ENCODE measurements at places on chromosomes 16 and 17. TPM values are rescaled to one million over a fixed set of nuclear protein-coding genes. Genes with fewer than 3 reads are reported as not detected.

Gene SPN
- total RNA-seq, result not detected

DNA sequence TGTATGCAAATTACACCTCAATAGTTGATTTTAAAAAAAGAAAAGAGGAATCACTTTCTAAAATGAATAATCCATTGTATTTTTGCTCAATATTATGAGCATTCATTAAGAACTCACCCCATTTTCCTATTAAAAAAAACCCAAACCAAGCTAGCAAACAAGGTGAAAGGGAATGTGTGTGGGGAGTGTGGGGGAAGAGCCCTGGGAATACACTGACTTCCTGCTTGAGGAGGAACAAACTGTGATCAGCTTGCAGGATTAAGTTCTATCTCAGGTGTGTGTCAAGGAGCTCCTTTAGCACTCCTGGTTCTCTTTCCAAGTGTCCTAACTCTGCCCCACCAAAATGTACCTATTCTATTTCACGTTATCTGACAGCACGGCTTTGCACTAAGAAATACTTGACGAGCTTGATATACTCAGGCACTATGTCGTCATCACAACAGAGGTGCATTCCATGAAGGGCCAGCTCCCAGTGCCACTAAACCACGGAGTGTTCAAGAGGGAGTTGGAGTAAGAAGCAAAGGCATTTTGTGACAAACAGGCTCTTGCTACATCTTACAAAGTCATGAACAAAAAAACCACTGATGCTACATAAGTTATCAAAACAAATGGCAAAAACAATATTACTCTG, 73.2 kb downstream of the MYH10 start:
- no peaks in the 10 kb centered on the region for H3K27me3 ChIP-seq
- DNase-seq, result no peak
- no peak overlapping the region for H3K27ac ChIP-seq
- H3K4me3 ChIP-seq, result no peak overlapping the region
- no peaks in the 10 kb centered on the region for H3K4me1 ChIP-seq

Gene CIBAR2
- not detected for total RNA-seq

GRCh38 chr17:31688701-31689100, 170.3 kb downstream of the COPRS start:
- no peak overlapping the region for H3K4me3 ChIP-seq
- H3K36me3 ChIP-seq, result no peaks in the 10 kb centered on the region
- H3K4me1 ChIP-seq, result no peaks in the 10 kb centered on the region
- H3K27ac ChIP-seq, result no peak overlapping the region
- no peak for DNase-seq

GRCh38 chr16:68126395-68126794, 41.2 kb downstream of the NFATC3 start:
- no peak overlapping the region for H3K27ac ChIP-seq
- peaks cover 5% of the 10 kb centered on the region for H3K36me3 ChIP-seq
- H3K4me3 ChIP-seq, result no peak overlapping the region
- H3K4me1 ChIP-seq, result no peaks in the 10 kb centered on the region
- H3K27me3 ChIP-seq, result no peaks in the 10 kb centered on the region

DNA sequence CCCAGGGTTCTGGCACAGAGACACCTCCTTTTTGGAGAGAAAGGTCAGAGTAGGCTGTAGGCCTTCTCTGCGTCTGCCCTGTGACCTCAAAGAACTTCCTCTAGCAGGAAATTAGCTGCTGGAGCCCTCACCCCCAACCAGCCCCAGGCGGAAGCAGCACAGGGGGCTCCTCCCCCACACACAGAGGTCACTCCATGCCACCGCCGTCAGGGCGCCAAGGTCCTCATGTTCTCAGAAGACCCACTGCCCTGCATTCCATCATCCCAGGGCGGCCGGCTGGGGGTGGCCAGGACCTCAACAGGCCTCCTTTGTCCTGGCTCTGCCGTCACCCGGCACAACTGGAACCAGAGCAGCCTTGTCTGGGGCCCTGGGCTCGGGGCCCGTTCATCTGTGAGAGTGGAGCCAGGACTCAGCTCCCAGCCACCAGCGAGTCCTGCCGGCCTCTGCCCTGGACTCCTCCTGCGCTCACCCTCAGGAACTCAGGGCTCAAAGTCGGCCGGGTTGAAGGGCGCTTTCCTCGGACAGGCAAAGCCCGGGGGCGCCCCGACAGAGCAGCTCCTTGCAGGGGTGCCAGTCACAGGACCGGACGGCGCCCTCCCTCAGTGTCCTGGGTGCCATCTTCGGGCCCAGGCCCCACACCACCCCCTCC, 1.2 kb downstream of the TMC6 start:
- H3K4me1 ChIP-seq, result peaks cover 24% of the 10 kb centered on the region
- DNase-seq, result peak; percentile 61
- peak overlapping the region; percentile 58 for H3K27ac ChIP-seq
- no peaks in the 10 kb centered on the region for H3K27me3 ChIP-seq

Gene LIMD2
- total RNA-seq, result 8.0 TPM

DNA sequence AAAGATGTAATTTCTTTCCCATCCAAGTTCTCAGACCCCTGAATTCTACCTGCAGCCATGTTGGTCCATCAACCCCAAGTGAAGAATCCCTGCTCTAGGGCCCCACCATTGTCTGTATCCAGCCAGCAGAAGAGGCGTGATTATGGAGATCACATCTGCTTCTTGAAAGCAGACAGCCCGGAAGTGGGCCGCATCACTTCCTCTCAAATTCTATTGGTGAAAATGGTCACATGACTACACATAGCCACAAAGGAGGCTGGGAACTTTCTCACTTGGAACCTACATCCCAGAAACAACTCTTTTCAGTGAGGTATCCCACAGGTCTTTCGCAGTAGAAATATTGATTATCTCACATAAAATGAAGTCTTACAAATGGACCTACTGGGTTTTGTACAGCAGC, 40.1 kb downstream of the IL4R start:
- H3K27me3 ChIP-seq, result no peaks in the 10 kb centered on the region
- H3K36me3 ChIP-seq, result peaks cover 64% of the 10 kb centered on the region
- no peaks in the 10 kb centered on the region for H3K4me1 ChIP-seq
- no peak for DNase-seq
- H3K27ac ChIP-seq, result peak overlapping the region; percentile 41
- no peak overlapping the region for H3K4me3 ChIP-seq

- H3K4me3 ChIP-seq, result no peak overlapping the region
- no peak for DNase-seq
- H3K27ac ChIP-seq, result no peak overlapping the region
Observed at GRCh38 chr16:89355686-89356085, 134.7 kb downstream of the ANKRD11 start.

DNA sequence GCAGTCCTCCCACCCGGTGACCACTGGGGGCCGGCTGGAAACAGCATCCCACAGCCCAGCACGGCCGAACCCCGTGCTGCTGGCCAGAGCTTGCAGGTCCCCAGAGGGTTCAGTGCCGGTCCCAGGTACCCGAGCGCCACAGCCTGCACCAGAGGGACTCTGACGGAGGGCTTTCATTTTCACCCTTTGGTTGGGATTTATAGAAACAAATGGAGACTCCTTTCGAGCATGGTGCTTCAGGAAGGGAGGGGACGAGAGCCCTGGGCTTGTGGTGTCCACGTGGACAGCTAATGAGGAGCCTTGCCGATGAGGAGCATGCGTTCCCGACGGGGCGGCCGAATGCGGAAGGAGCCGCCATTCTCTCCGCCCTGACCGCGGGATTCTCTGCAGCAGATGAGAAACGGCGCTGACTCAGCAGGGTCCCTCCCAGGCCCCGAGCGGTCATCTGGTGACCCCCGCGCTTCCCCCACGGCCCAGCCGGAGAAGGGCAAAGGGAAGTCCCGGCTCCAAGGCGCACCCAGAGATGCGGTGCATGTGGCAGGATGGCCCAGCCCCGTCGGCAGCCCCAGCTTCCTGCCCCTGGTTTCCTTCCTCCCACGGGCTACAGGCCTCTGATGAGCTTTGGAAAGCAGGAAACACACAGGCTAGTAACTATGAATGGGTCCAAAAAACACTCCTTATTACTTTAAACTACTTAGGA, 9.8 kb downstream of the SLC38A10 start:
- H3K4me3 ChIP-seq, result no peak overlapping the region
- peaks cover 33% of the 10 kb centered on the region for H3K36me3 ChIP-seq
- H3K27ac ChIP-seq, result no peak overlapping the region
- no peaks in the 10 kb centered on the region for H3K27me3 ChIP-seq

- peaks cover 20% of the 10 kb centered on the region for H3K27me3 ChIP-seq
- H3K4me3 ChIP-seq, result no peak overlapping the region
- no peak for DNase-seq
- no peaks in the 10 kb centered on the region for H3K4me1 ChIP-seq
- no peaks in the 10 kb centered on the region for H3K36me3 ChIP-seq
- H3K27ac ChIP-seq, result no peak overlapping the region
Observed at GRCh38 chr17:74452841-74453661, 13.4 kb upstream of the CD300A start.

DNA sequence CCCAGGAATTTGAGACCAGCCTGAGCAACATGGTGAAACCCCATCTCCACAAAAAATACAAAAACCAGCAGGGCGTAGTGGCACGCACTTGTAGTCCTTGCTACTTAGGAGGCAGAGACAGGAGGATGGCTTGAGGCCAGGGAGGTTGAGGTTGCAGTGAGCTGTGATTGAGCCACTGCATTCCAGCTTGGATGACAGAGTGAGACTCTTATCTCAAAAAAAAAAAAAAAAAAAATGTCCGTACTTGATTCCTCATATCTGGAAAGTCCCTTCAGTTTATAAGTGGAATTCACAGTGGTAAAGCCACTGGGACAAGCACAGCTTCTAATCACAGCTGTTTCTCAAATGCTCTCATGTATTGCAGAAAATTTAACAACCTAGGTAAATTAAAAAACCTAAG, 78.6 kb upstream of the CREBBP start:
- DNase-seq, result peak; percentile 45
- peaks cover 8% of the 10 kb centered on the region for H3K4me1 ChIP-seq
- H3K4me3 ChIP-seq, result no peak overlapping the region
- H3K27me3 ChIP-seq, result peaks cover 45% of the 10 kb centered on the region

Gene ARL16
- 35.4 TPM for total RNA-seq

- no peak for DNase-seq
- H3K4me3 ChIP-seq, result no peak overlapping the region
- no peaks in the 10 kb centered on the region for H3K36me3 ChIP-seq
- no peak overlapping the region for H3K27ac ChIP-seq
Observed at GRCh38 chr16:51327001-51327400, 175.9 kb upstream of the SALL1 start.

DNA sequence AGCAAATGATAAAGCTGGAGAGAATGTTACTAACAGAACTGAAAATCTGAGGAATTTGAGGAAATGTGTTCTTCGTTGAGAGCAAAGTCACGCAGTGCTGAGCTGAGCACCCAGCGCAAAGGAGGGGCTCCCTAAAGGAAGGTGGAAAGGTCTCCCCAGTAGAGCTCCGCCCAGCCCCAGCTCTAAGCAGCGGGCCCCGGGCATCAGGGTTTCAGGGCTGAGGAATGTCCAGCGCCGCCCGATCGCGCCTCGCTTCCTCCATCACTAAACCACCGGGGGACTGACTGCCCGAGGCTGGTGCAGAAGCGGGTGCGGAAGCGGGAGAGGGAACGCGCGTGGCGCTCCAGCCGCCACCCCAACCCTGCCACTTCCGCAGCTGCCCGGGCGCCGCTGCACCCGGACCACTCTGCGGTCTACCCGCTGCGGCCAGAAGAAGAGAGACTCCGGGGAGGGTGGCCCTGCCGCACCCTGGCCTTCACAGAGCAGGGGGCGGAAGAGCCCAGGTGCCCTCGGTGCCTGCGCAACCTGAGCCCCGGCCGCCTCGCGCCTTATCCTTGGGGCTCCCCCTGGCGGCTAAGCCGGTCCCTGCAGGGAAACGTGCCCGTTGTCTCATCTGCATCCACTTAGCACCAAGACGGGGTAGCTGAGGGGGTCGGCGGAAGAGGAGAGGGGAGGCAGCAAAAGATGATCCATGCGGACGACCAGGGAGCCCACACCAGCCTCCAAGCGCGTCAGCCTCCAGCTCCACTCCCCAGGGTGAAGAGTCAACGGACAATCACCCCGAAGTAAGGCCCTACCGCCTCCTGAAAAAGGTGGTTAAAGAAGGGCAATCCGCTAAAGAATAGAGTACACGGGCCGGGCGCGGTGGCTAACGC, 12.4 kb upstream of the GUCY2D start:
- DNase-seq, result peak; percentile 89
- H3K36me3 ChIP-seq, result peaks cover 5% of the 10 kb centered on the region
- H3K27me3 ChIP-seq, result peaks cover 18% of the 10 kb centered on the region
- H3K4me3 ChIP-seq, result peak overlapping the region; percentile 71

- DNase-seq, result no peak
- H3K27me3 ChIP-seq, result no peaks in the 10 kb centered on the region
- no peak overlapping the region for H3K4me3 ChIP-seq
- H3K27ac ChIP-seq, result no peak overlapping the region
- no peaks in the 10 kb centered on the region for H3K36me3 ChIP-seq
- peaks cover 5% of the 10 kb centered on the region for H3K4me1 ChIP-seq
Observed at GRCh38 chr17:60321336-60322055, 70.4 kb downstream of the USP32 start.

DNA sequence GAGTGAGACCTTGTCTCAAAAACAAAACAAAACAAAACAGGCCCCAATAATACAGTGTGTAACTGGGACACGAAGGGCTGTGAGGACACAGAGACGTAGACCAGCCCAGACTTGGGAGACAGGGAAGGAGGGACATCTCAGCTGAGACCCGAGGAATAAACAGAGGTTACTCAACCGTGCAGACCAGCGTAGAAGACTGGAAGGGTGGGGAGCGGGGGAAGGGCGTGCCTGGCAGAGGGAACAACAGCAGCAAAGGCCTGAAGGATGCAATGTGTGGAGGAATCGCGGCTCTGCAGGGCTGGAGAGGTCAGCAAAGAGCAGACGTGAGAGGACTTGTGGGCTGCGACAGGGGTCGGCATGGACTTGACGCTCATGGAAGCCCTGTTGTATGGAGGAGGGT, 11.6 kb upstream of the CES4A start:
- DNase-seq, result no peak
- H3K36me3 ChIP-seq, result no peaks in the 10 kb centered on the region
- H3K27ac ChIP-seq, result no peak overlapping the region
- no peak overlapping the region for H3K4me3 ChIP-seq
- peaks cover 32% of the 10 kb centered on the region for H3K27me3 ChIP-seq

DNA sequence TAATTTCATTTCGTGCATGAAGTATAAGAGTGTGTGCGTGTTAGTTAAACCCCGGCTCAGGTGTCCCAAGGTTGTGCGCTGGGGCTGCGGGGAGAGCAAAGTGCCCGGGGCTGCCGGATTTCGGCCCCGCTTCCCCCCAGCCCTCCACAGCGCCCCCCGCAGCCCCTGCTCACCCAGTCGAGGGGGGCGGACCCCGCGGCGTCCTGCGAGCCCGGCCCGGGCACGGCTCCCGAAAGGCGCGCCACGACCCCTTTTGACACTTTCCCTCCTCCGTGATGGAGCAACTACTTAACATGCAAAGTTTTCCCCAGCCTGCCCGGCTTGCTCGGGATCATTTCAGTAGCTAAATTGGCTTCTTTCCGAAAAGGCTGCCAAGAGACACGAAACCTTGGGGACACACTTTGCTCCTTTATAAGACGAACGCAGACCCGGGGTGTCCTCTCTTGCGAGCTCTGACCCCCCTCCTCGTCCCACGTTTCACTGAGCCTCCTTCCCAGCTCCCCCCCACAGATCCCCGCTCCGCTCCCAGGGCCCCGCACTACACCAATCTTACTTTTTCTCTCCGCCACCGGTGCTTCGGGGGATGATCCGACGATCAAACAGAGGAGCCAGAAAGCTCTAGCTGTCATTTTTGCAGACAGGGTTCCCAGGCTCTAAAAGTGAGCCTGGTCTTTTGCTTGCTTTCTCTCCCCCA, 552 bp downstream of the C17orf58 start:
- no peaks in the 10 kb centered on the region for H3K27me3 ChIP-seq
- DNase-seq, result no peak
- H3K27ac ChIP-seq, result peak overlapping the region; percentile 69
- H3K4me3 ChIP-seq, result peak overlapping the region; percentile 87
- peaks cover 41% of the 10 kb centered on the region for H3K36me3 ChIP-seq

Data from Calu3 (cell line).